ENCODE measurements at places on chromosomes 6 and 20.
A peak's percentile ranks its signal among the peaks of the same experiment; 100 is the strongest.

- DNase-seq = peak; percentile 54
Measured at GRCh38 chr6:119215309-119215708, 134.3 kb downstream of the MAN1A1 start.

DNA sequence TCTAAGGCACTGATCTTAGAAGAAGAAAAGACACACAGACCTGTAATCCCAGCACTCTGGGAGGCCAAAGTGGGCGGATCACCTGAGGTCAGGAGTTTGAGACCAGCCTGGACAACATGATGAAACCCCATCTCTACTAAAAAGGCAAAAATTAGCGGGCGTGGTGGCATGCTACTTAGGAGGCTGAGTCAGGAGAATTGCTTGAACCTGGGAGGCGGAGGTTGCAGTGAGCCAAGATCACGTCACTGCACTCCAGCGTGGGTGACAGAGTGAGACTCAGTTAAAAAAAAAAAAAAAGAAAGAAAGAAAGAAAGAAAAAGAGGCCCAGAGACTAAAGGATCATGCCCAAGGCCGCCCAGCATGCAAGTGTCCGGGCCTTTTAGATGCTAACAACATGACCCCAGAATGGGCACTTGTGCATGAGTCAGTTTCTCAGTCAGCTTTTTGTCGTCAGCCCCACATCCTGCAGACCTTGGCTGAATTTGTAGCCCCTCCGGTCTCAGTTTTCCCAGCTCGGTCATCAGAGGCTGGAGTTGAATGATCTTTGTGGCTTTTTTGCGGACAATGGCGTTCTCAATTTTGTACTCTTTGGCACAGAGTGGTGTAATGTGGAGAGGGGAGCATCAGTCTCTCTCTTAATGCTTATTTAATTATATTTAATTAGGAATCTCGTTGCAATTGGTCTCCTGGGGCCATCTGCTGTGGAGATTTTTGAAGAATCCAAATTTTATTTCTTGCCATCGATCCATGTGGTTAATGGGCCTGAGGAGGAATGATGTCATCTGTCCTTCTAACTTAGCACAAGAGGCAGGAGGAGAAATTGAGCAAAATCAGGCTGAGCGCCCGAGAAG lies 30.6 kb upstream of the APCDD1L start:
- DNase-seq = no peak

- no peak for DNase-seq
Measured at GRCh38 chr6:89987140-89987539, 92.9 kb downstream of the GJA10 start.

DNA sequence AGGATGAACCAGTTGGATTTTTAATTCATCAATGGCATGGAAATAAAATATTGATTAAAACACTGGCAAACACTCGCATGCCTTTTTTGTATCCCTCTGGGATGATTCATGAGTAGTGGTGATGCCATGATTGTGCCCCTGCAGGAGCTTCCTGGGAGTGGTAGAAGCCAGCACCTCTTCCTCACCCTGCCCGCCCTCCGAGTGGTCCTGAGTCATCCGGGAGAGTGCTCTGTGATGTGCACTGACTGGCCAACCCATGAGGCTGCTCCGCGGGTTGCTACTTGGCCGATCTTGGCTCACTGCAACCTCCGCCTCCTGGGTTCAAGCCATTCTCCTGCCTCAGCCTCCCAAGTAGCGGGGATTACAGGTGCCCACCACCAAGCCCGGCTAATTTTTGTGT lies 27.4 kb downstream of the GJA10 start:
- DNase-seq = no peak

- no peak for DNase-seq
Measured at GRCh38 chr20:11918391-11918845, 725 bp downstream of the BTBD3 start.

DNA sequence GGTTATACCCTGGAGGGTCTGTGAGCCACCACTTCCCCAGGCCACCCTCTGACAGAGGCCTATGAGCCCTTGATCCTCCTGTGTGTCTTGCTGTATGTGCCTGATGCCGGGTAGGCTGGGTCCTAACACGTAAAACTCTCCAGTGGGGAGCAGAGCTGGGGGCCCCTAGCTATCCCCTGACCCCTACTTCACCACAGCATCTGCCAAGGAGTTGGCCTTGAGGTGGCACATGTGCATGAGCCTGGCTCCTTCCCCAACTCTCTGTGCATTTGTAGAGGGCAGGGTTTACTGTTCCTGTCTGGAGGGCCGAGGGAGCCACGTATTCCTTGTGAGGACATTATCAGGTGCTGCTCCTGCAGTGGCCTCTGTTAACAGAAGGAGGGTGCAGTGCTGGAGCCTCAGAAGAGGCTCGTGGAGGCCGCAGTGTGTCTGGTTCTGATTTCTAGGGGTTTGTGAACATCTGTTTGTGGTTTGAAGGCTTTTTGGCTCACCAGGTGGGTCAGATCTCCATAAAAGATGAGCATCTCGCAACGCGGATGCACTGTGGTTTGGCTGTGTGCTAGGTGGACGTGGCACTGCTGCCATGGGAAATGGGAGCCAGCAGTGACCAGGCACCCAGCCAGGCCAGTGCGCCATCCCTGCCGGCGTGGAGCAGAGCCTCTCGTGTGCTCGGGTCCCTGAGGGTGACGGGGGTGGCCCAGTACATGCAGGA lies 152.1 kb downstream of the DTNBP1 start:
- DNase-seq = no peak

DNA sequence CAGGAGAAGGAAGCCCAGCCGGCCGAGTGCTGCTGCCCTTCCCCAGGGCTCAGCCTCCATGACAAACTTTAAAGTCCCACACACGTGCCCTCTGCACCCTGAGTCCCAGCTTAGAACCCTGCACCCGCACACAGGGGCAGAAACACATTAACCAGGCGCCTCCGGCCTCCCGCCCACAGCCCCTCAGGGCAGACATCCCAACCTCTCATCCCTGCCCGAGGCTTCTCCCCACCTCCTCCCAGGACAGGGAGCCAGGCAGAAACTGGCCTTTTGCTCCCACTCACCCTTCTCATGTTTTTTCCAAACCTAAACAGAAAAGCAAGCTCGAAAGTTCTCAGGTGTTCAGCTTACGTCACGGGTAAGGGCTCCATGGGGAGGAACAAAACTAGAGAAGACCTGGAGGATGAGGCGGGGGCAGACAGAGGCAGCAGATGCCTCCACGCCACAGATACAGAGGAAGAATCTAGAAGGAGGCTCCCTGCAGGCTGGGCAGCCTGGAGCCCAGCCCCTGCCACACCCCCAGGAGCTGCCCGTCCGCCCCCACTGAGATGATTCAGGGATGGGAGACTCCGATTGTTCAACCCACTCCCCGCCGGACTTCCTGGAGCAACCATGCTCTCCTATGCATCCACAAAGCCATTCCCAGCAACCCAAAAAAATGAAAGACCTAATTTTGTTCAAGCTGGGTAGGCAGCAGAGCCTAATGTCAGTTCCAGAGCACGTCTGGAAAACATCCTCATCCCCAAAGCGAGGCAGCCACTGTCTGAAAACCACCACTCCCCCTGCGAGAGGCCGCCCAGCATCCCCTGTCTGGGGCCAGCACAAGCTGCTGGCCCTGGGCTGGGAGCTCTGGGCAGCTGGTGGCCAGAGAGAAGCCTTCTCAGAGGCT lies 8.8 kb downstream of the KCNQ2 start:
- no peak for DNase-seq

GRCh38 chr6:157492249-157492648 lies 111.3 kb downstream of the ZDHHC14 start:
- no peak for DNase-seq

- DNase-seq = no peak
Measured at GRCh38 chr6:102223942-102224341, 830.4 kb downstream of the GRIK2 start.

GRCh38 chr20:13441388-13441787 lies 197.3 kb downstream of the TASP1 start:
- no peak for DNase-seq

- no peak for DNase-seq
Measured at GRCh38 chr6:167745670-167746389, 80.9 kb upstream of the AFDN start.

DNA sequence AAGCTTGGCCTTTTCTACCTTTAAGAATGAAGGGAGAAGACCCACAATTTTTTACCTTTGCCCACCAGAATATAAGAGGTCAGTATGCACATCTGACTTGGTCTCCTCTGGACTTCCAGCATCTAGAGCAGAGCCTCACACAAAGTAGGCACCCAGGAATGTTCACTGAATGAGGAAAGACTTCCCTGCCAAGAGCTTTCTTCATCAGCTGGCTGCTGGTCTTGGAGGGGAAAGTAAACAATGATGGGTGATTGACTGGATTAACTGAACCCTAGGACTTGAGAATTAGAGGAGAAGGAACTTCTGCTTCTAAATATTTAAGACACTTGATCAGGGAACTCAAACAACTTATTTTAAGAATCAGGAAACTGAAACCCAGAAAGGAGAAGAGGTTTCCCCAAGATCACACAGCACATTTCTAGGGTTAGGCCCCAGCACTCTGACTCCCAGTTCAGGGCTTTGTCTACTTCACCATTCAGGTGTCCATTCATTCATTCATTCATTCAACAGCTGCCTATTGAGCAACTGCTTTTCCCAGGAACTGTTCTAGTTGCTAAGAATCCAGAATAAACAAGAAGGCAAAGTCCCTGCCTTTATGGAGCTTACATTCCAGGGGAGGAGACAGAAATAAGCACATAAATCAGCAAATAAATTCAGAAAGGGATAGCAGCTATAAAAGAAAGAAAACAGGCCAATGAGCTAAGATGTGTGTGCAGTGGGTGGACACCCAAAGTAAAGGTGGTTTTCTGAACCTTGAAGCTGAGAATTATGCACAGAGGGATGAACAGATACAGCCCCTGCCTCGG lies 216.9 kb upstream of the LRFN2 start:
- no peak for DNase-seq

- DNase-seq = no peak
Measured at GRCh38 chr6:137363805-137364138, 130.4 kb downstream of the OLIG3 start.

GRCh38 chr6:165701564-165702354 lies 38.7 kb upstream of the PDE10A start:
- DNase-seq = no peak

- no peak for DNase-seq
Measured at GRCh38 chr20:48787861-48788375, 39.9 kb downstream of the PREX1 start.

DNA sequence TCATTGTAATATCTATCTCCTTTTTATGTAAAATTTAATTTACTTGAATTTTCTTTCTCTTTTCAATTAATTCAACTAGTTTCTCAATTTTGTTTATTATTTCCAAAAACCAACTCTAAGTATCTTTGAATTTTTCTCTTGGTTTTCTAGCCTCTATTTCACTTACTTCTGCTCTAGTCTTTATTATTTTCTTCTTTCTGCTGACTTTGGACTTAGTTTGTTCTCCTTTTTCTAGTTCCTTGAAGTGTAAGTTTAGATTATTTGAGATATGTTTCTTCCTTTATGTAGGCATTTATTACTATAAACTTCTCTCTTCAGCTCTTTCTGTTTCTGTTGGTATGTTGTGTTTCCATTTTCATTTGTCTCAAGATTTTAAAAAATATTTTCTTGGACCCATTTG lies 70.8 kb downstream of the TNFAIP3 start:
- no peak for DNase-seq

DNA sequence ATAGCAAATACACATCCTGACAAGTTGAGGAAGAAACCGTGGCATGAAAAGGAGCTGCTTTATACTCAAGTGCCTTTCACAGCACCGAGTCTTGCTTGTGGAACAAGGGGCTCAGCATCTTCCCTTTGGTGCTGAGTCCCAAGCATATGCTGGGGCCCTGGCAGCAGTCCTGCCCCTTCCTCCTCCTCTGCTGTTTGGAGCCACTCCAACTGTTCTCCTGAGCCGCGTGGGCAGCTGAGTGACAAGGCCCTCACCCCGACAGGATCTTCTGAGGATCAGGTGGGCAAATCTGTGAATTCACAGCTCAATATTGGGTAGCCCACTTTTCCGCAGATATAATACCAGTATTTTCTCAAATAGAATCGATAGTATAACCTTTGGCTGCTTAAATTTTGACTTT lies 24.7 kb downstream of the DACT2 start:
- no peak for DNase-seq

GRCh38 chr20:10492065-10492464 lies 57.0 kb downstream of the SLX4IP start:
- DNase-seq = no peak

- DNase-seq = no peak
Measured at GRCh38 chr6:3296537-3296936, 37.8 kb downstream of the PSMG4 start.

DNA sequence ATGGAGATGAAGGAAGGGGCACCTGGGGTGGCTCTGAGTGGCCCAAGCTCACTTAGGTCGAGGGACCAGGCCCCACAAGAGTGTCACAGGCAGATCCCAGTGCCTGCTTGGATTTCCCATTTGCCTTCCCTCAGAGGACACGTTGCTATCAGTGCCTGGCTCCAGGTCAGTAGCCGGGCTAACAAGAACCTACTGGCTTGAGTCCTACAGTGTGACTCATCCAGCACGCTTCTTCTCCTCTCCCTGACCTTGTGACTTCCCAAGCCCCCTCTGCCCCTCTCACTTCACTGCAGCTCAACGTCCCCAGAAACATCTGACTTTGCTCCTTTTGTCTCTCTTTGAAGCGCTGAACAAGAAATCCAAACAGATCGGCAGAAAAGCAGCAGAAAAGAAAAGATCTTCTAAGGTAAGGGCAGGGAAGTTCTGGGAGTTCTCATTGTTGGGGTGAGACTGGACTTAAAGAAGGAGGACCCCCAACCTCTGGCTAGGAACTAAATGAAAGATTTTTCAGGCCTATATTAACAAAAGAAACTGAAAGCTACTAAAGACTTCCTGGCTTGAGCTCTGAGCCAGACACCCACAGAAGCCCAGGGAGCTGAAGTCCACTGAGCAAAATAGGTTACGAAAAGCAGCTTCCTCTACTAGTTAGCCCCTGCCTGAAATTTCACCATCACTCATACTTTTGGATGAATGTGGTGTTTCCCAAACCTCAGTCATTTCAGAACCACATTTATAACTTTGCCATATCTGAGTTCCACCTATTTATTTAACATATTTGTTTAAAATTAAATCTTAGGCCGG lies 21.5 kb downstream of the ASIP start:
- DNase-seq = peak; percentile 34

- no peak for DNase-seq
Measured at GRCh38 chr6:15143540-15143939, 102.3 kb upstream of the JARID2 start.

GRCh38 chr6:81847866-81848265 lies 95.4 kb upstream of the TENT5A start:
- no peak for DNase-seq

- DNase-seq = no peak
Measured at GRCh38 chr20:63458170-63459069, 14.0 kb downstream of the KCNQ2 start.

DNA sequence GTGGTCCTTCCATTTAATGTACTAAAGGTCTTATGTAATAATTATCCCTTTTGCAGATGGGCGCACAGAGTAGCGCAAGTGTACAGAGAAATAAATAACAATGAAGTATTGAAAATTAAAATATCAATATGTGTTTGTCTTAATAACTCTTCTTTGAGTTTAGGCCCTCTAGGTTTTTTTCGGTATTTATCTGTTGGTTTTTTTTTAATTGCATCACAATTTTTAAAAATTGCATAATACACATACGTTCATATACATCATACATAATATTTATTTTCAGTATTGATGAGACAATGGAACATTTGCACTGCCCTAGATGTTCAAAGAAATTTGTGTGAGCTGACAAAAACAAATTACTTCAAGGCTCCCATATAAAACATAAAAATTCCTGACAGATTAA lies 15.1 kb downstream of the ADGRB3 start:
- DNase-seq = no peak

GRCh38 chr6:162854734-162855191 lies 127.0 kb downstream of the PACRG start:
- DNase-seq = no peak

- DNase-seq = no peak
Measured at GRCh38 chr20:3922223-3922982, 33.2 kb downstream of the PANK2 start.

- DNase-seq = peak; percentile 43
Measured at GRCh38 chr6:159720708-159721107, 6.6 kb upstream of the WTAP start.

All from large intestine (tissue), 12 donors.